ENCODE measurements at places on chromosomes 1 and 21.

DNA sequence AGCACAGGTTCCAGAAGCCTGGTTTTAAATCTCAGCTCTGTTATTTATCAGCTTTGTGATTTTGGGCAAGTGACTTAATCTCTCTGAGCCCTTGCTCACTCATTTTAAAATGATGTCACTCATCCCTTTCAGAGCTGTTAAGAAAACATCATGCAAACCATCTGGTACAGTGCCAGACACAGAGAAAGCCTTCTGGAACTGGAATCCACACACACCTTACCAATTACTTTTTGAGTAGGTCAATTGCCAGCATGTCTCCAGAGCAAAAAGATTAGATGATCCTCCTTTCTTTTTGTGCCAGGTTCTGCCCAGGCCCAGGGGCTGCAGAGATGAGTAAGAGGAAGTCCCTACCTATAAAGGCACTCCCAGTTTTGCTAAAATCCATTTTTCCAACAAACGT lies 61.3 kb downstream of the ROR1 start:
- no peak for DNase-seq

DNA sequence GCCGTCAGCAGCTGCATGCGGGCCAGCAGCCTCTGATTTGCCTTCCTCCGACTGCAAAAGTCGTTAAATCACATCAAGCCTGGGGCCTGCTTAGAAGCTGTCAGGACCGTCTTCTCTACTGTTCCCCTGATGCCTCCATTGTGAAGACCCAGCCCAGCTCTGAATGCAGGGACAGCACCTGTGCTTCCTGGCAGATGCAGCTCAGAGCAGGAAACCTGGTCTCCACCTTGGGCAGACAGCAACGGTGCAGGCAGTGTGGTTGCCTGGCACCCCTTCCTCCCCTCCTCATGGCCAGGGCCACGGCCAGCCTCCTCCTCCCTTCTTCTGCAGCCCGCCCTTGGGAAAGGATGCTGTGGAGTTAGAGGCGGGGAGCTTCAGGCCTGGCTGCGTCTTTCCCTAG lies 92.3 kb upstream of the COL6A1 start:
- no peak for DNase-seq

DNA sequence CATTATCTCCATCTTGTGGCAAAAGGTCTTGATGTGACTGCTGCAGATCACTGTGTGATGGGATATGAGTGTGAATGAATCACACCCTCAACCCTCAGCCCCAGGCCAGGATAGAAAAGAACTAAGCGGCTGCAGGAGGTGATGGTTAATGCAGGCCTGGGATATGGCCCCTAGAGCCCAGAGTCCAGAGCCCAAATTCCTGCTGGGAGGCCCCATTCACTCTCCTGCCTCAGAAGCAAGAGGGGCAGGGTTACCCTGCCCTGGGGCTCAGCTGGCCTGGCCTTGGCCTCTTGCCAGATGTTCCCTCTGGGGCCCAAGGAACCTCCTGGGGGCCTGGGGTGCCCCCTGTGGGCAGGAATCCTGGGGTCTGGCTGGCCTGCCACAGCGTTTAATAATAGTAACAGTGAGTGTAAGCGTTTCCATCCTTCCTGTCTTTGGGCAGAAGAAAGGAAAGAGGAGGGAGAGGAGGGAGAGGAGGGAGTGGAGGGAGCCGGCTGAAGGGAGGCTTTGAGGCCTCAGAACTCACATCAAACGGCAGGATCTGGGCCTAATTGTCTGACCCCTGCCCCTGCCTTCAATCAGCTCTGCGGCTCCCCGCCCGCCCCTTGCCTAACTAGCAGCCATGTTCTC lies 26.2 kb downstream of the DMAP1 start:
- DNase-seq = no peak

DNA sequence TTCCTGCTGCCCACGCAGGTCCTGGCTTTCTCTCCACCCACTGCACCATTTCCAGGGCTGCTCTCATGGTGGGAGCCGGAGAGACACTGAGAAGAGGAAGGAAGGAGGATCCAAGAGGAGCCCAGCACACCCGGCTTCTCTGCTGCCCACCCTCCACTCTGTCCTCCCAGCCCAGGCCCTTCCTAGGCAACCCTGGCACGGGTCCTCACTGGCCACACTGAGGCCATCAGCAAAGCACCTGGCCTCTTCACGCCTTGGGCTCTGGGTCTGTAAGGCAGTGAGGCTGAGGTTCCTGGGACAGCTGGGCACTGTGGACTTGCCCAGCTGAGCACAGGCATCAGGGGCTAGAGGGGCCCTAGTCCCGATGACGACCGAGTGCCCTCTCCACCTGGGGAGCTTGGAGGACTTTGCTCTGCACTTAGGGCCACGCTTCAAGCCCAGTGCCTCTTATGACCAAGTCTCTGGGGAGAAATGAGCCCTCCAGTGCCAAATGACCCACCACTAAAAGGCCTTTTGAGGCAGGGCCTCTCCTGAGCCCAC lies 43.1 kb downstream of the PDE9A start:
- no peak for DNase-seq

- DNase-seq = no peak
These were observed 40.1 kb downstream of the PRPF38A start for GRCh38 chr1:52444463-52444862.

DNA sequence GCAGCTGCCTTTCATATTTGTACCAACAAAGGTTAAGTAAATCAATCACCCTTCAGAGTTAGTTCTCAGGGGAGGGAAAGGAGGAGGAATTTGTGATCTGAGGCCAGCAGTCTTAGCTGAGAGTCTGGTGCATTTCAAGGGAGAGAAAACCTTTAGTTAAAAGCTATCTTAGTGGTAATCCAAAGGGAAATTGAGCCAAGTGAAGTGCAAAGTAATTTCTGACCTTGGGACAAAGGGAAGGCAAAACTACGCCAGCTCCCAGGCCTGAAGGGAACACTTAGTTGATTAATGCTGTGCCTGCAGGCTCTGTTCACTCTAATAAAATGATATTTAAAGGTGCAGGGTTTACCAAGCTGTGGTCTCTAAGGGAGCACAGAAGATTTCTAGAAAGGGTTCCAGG lies 23.1 kb upstream of the FMOD start:
- no peak for DNase-seq

DNA sequence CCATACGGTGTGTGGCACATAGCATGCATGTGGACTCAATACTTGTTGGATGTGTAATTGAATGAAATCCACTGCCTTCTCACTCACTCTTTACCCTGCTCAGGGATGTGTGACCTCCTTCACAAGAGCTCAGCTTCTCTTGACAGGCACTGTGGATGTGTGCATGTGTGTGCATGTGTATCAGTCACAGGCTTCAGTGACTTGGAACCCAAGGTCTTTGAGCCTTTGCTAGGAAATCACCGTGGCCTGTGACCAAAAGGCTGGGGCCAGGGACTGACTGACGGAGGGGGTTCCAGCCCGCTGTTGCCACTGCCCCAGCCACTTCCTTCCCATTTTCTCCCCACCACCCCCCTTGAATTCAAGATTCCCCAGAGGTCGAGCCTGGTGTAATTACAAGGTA lies 144.4 kb upstream of the POU3F1 start:
- no peak for DNase-seq

GRCh38 chr1:220755309-220755708 lies 7.2 kb downstream of the MTARC2 start:
- DNase-seq = no peak

DNA sequence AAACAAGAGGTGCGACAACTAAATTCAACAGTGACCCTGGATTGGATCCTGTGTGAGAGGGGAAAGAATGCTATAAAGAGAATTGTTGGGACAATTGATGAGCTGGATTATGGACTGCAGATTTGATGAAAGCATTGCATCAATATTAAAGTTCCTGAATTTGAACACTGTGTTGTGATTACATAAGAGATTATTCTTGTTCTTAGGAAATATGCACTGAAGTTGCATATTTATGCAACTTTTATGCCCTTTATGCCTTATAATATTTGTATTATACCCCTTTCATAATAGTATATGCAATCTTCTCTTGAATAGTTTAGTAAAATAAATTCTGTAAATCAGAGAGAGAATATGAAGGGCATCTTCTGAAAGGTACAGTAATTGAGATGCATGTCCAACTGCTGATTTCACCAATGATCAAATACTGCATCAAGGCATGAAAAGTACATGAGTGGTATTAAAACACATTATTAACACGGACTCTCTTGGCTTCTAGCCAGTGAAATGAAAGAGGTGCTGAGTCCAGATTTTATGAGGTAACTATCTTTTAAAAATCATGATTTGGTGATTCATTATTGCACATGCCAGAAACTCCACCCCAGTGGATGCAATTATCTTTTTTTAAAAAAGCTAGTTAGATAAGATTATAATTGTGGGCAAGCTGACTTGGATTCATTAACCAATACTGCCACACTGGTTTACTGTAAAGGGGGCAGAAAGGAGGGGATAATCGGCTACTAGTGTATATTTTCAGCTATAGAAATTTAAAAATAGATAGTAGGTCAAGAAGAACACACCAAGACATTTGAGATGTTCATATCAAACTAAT lies 19.9 kb upstream of the LPAR3 start:
- DNase-seq = no peak

GRCh38 chr1:244435562-244436205 lies 16.0 kb downstream of the ADSS2 start:
- DNase-seq = no peak

DNA sequence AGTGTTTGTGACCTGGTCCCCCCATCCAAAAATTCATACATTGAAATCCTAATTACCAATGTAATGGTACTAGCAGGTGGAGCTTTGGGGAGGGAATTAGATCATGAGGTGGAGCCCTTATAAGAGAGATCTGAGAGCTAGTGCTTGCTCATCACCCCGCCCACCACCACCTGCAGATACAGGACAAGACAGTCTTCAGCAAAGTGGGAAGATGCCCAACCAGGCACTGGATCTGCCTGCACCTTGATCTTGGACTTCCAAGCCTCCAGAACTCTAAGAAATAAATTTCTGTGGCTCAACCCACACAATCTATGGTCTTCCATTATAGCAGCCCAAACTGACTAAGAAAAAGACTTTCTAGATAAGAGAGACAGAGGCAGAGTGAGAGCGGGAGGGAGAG lies 343.4 kb downstream of the LRRIQ3 start:
- no peak for DNase-seq

- DNase-seq = no peak
These were observed 75.5 kb downstream of the CAMK2N1 start for GRCh38 chr1:20410503-20410902.

- no peak for DNase-seq
These were observed 148.9 kb downstream of the ETS2 start for GRCh38 chr21:38954588-38955004.

- no peak for DNase-seq
These were observed 203.1 kb upstream of the GALNT2 start for GRCh38 chr1:229863651-229864545.

DNA sequence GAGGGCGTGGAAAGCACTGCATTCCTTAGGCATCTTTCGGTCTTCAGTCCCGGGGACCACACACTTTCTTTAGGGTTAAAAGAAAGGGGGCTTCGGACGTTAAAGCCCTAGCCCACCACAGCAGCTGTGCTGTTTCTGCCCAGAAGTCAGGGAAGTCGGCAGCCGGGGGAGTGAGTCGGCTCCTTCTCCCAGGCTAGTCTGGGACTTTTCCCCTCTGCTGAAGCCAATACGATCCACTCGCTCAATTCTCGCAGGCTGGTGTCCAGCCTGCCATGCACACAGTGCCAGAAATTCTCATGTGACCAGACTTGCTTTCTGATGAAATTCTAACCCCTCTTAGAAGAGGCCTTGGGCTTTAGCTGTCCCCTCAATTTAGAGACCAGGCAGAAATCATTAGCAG lies 67.7 kb downstream of the BCAR3 start:
- no peak for DNase-seq

DNA sequence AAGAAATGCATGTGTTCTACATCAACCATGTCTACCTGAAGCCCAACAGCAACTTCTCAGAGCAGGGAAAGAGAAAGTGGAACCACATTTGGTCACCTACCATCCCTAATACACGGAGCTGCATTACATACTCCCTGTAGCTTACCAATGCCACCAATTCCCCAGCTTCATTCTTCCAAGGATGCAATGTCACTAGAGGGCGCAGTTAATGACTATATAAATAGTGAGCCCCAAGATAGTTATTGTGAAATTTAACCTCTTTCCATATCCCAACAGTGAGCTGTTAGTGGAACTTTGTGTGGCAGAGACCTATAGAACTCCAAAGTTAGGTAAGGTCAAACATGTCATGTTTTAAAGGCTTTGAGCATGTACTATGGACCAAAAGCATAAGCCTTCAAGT lies 618.3 kb downstream of the SMYD3 start:
- DNase-seq = no peak

DNA sequence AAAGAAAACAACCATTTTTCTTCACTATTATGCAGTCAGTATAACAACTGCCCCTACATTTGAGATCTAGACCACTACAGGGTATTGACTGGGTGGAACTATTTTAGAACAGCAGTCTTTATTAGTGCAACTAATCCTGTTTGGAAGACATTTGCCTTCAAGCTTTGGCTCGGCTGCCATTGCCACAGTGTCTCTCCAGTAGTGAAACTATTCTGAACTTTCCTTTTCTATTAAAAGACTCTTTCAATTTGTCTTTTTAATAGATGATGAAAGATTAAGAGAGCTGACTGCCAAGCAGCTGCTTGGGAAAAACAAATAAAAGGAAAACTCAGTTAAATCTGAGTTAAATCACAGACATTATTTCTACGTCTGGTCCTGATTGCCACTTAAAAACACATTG lies 49.3 kb downstream of the LPGAT1 start:
- no peak for DNase-seq
